Frontal cortex (tissue), 4 donors: ENCODE measurements at places on chromosomes 2 and 18.

DNA sequence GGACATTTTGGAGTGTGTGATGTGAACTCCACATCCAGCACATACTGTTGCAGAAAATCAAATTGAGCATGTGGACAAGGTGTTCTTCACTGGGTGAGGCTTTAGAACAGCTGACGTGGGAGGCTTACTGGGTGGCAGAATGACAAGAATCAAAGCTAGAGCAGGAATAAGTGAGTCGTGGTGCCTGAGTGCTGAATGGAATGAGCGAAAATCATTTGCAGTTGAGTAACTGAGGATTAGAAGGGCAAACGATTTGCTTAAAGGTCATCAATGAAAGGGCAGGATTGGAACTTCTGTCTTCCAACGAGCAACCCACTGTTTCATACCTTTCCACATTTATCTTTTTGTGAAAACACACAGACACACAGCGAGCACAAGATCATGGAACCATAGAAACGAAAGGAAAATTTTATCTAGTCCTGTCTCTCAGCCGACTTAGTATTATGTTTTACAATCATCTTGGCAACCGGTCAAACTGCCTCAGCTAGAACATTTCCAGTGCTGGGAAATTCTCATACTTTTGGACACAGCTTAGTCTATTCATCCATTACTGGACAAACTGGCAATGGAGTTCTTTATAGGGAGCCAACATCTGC lies 7.2 kb upstream of the DAW1 start:
- no peak for DNase-seq

GRCh38 chr2:221166292-221166691 lies 405.8 kb downstream of the EPHA4 start:
- DNase-seq = no peak

- no peak for DNase-seq
Measured at GRCh38 chr18:9434122-9434701, 41.1 kb upstream of the RALBP1 start.

DNA sequence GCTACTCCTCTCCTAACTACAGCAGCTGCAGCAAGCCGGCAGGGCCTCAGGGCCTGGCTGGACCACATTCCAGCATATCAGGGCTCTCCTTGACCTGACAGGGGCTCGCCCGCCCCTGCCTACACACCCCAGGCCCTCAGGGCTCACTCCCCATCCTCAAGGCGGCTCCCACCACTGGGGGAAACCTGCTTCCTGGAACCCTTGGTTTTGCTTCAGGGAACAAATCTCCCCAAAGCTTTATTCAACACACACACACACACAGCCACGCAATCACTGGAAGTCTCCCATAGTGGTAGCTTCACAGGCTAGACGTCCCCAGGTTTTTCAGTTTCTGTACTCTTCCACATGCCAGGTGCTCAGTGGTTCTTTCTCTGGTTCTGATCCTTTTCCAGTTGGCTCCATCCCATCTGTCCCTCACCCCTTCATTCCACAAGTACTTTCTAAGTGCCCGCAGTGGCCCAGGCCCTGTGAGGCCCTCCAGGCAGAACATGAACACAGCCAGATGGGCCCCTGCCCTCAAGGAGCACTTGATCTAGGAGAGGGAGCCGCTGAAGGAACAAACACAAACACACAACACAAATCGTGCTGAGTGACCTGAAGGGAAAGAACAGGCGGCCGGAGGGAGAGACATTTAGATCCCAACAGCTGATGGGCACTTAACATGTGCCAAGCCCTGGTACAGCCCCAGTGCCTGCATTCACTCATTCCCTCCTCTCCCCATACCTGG lies 51.1 kb downstream of the TNS1 start:
- DNase-seq = no peak

GRCh38 chr2:1864981-1865421 lies 120.7 kb upstream of the PXDN start:
- no peak for DNase-seq

GRCh38 chr2:12389344-12390045 lies 327.2 kb upstream of the TRIB2 start:
- DNase-seq = no peak

- peak; percentile 73 for DNase-seq
Measured at GRCh38 chr2:111116843-111117597, 3.7 kb upstream of the BCL2L11 start.

DNA sequence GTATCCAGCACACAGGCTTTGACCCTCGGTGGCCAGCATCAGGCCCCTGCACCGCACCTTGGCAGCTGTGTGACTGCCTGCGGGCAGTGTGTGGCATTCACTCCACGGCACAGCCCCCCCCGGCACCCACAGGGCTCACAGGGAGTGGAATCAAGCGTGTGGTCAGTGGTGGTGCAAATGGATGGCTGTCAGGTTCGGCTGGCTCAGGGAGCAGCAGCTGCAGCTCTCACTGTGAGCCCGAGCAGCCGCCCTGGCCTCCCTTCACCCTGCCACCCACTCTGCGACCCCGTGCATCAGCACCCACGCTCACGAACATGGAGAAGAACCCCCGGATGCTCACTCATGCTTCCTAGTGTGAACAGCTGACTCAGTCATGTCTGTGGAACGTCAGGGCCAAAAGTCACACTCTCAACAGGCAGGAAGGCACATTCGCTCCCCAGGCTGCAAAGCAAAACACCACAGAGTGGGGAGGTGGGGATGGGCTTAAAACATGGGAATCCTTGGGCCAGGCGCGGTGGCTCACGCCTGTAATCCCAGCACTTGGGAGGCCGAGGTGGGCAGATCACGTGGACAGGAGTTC lies 41.5 kb upstream of the GPC1 start:
- DNase-seq = no peak

- DNase-seq = no peak
Measured at GRCh38 chr2:173716458-173717052, 248.6 kb downstream of the SP3 start.

DNA sequence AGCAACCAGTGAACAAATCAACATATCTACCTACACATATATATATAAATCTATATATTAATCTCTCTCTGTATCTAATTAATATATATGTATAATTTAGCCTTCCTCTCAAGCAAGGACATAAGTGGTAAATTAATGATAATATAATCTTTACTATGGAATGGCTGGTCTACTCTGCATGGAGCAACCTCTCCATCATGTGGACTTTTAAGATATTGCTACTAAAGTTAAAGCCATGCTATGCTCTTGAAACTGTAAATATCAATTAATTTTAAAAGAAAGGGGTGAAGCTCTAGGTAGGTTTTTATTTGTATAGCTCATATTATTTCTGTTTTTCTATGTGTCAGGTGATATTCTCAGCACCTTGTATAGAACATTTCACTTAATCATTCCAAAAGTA lies 147.0 kb downstream of the PPP1R1C start:
- DNase-seq = no peak

DNA sequence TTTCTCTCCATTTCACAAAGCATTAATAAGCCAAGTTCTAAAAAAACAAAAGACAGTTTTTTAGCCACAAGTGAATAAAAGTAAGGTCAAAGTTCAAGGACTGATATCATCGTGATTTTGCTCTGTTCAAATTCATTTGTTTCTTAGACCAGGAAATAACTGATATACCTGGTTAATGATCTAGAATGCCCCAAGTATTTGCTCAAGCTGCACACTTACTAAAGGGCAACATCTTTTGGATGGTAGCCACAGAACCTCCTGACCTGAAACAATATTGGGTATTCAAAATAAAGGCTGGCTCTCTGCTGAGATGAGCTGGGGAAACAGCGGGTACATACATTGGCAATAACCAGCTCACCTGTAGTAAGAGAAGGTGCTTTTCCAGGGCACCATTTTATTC lies 314.7 kb upstream of the LYPD1 start:
- no peak for DNase-seq

DNA sequence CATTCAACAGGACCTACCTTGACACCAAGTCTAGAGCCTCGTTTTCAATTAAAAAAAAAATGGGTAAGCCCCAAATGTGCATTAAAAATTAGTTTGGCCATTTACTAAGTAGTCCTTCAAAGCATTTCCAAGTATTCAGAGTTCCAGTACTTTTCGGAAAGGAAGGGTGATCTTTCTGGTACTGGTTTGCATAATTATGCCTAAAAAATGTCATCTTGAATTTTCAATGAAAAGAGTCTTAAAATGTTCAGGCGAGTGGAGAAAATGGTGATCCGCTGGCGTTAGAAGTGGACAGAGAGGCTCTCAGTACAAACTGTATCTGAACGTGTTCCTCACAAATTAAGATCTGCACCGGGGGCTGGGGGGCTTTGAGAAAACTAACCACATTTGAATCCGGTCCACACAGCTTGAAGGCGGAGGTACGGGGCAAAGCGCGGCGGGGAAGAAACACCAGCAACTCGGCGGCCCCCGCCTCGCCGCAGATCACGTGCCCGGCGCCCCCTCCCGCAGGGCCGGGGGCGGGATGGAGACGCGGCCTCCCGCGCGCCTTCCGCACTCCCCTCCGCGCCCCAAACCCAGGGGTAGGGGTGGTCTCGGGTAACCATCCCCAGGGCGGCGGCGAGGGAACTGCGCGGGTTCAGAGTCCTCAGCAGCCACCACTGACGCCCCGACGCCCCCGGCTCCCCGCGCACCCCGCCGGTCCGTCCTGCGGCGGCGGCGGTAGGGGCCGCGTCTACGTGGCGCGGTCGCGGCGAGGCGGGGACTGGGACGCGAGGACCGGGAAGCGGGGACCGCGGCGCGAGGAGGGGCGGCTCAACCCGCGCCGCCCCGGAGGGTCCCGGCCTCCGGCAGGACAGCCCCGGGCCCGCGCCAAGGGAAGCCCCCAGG lies 564 bp downstream of the LPIN2 start:
- peak; percentile 74 for DNase-seq

- DNase-seq = no peak
Measured at GRCh38 chr2:46497766-46498165, 18.4 kb downstream of the TMEM247 start.

- no peak for DNase-seq
Measured at GRCh38 chr2:96549967-96550786, 13.6 kb downstream of the ARID5A start.

DNA sequence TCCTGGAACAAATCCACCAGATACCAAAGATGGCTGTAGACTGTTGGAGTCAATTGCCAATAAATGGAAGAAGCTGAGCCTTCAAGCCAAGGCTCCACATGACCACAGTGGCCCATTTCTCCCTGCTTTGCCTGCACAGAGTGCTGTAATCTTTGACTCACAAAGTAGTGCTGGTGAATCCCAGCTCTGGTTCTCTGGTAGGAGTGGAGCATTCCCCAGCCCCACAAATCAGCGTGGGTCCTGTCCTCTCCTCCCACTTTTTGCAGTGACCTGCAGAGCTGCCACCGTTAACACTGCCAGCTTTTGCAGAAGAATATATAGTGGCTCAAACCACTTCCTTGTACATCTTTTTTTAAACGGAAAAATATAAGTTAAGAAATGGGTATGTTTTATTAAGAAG lies 93.9 kb downstream of the MGAT5 start:
- DNase-seq = no peak

DNA sequence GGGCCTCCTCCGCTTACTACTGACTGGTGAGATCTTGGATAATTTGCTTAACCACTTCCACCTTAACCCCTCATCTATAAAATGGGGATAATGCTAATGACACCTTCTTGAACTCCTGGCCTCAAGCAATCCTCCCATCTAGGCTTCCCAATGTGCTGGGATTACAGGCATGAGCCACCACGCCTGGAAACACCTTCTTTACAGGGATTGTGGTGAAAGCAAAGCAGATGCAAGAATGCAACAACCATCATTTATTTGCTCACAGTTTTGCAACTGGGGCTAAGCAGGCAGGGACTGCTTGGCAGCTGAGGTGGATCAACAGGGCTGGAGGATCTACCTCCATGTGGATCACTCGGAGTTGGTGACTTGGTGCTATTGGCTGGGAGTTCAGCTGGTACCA lies 76.2 kb upstream of the ZNF532 start:
- no peak for DNase-seq

DNA sequence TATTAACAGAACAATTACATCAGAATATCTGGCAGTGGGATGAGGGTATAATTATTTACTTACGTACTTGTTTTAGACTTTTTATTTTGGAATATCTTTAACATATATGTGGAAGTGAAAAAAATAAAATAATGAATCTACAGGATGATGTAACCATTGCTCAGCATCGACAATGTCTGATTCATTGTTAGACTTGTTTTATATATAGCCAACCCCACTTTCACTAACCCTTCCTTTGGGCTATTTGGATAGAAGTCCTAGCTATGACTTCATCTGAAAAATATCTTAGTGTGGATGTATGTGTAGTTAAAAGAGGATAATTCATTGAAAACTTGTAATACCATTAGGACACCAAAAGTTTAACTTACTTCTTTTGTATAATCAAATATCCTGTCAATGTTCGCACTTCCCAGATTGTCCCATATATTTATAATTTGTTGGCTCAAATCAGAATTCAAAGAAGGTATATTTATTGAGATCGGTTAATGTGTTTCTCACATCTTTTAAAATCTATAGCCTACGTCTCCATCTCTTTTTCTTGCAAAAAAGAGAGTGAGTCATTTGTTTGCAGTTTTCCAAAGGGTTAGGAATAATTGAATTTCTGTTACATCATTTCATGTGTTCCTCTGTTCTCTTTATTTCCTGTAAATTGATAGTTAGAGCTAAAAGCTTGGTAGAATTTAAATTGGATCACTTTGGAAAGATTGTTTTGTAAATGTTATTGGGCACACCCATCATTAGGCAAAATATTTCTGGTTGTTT lies 506.1 kb upstream of the FAM98A start:
- no peak for DNase-seq

DNA sequence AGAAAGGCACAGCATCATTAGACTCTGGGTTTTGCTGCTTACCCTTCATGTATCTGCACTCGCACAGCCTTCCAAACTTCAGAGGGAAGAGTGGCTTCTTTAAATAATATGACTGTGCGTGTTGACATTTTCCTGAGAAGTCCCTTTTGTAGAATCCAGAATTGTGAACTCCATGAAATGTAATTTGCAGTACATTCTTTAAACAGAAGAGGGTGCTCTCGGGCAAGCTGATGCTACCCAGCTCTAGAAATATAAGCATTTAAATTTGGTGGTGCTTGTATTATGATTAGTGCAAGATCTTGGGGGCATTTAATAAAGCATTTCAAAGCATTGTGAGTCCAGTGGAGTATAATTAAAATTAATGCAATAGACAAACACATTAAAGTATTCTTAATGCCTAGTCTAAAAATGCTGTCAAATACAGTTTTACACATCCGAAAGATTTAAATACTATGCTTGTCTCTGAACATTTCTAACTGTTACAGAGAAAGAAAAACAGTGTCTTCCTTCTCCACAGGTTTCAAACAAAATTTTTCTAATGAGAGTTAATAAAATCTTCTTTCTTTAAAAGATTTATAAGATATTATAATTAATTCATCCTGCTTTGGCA lies 17.3 kb upstream of the GTF2A1L start:
- DNase-seq = no peak

GRCh38 chr2:68854476-68854875 lies 16.7 kb downstream of the BMP10 start:
- no peak for DNase-seq

GRCh38 chr18:79988451-79989194 lies at the start of gene TXNL4A:
TXNL4A (minus strand) TSS chr18:79988563; CDS start chr18:79988392, 171 bp downstream.
- DNase-seq = peak; percentile 87

GRCh38 chr2:224601923-224602322 lies 16.8 kb upstream of the CUL3 start:
- no peak for DNase-seq

GRCh38 chr2:241068136-241068941 lies 33.7 kb downstream of the MTERF4 start:
- no peak for DNase-seq

GRCh38 chr18:3713166-3713565 lies 263.2 kb downstream of the TGIF1 start:
- no peak for DNase-seq

GRCh38 chr2:134207589-134208209 lies 46.2 kb upstream of the MGAT5 start:
- no peak for DNase-seq
